CD4-positive, alpha-beta T cell (primary cell): ENCODE measurements at places on chromosomes 6 and 20.

DNA sequence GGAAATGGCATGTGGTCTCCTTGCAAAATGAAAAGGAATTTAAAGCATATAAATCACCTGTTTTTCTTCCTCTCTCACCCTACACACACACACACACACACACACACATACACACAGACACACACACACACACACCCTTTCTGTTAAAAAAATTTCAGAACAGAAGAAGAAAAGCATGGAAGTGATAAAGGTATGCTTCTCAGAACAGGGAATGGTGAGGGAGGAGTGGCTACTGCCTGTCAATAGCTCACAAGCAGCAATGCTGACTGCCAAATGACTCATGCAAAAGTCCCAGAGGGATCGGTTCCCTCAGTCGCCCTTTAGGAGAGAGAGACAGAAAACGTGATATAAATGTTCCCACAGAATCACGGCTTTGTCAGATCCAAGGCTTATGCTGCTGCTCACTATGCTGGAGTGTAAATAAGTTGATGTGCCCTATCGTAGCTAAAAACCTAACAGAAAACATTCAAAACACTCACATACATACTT lies 102.6 kb downstream of the IBTK start:
- DNase-seq: no peak

DNA sequence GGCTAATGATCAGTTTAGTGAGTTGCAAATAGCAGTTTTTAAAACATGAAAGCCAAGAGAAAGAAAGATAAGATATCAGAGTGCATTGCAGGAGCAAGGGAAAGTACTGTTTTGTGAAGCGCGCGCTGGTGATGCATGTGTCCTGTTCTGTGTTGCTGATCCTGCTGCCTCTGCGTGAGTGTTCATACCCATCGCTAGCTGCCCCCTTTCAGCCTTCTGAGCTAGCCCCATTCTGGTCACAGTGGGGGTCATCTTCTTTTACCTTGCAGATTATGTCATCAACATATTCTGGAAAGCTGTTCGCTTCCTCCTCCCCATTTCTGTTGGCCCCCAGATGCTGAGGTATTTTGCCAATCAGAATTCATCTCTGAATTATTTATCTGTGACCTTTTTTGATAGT lies 1.9 kb downstream of the MRAP2 start:
- DNase-seq: no peak

- no peak for DNase-seq
Measured at GRCh38 chr6:74066168-74066871, 370.3 kb downstream of the CD109 start.

GRCh38 chr6:106072501-106073090 lies 13.5 kb upstream of the PRDM1 start:
- DNase-seq: no peak

DNA sequence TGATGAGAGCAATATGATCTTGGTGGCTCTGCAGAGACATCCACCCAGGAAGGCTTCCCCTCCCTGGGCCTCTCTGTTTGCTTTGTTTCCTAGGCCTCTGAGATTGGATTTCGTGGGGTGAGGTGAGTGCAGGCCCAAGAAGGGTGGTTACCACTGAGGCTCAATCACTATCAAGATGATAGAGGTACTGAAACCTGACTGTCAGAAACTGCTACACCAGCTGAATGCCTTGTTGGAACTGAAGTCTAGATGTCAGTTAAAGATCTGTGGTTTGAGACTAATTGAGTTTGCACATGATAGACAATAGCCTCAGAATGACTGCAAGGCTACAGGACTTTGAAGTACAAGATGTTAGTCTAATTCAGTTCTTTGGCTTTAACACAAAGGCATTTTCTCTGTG lies 15.2 kb downstream of the VNN1 start:
- DNase-seq: no peak

DNA sequence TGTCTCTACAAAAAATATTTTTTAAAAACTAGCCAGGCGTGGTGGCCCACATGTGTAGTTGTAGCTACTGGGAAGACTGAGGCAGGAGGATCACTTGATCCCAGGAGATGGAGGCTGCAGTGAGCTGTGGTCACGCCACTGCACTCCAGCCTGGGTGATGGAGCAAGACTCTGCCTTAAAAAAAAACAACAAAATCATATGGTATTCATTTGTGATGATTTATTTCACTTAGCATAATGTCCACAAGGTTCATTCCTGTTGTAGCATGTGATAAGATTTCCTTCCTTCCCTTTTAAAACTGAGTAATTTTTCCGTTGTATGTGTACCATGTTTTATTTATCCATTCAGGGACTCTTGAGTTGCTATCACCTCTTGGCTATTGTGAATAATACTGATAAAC lies 26.2 kb downstream of the TMEM170B start:
- no peak for DNase-seq

GRCh38 chr20:38863024-38863851 lies 57.7 kb downstream of the PPP1R16B start:
- no peak for DNase-seq

GRCh38 chr6:140180306-140180705 lies 805.9 kb upstream of the CITED2 start:
- DNase-seq: no peak

- no peak for DNase-seq
Measured at GRCh38 chr6:108755257-108756240, 92.7 kb upstream of the ARMC2 start.

DNA sequence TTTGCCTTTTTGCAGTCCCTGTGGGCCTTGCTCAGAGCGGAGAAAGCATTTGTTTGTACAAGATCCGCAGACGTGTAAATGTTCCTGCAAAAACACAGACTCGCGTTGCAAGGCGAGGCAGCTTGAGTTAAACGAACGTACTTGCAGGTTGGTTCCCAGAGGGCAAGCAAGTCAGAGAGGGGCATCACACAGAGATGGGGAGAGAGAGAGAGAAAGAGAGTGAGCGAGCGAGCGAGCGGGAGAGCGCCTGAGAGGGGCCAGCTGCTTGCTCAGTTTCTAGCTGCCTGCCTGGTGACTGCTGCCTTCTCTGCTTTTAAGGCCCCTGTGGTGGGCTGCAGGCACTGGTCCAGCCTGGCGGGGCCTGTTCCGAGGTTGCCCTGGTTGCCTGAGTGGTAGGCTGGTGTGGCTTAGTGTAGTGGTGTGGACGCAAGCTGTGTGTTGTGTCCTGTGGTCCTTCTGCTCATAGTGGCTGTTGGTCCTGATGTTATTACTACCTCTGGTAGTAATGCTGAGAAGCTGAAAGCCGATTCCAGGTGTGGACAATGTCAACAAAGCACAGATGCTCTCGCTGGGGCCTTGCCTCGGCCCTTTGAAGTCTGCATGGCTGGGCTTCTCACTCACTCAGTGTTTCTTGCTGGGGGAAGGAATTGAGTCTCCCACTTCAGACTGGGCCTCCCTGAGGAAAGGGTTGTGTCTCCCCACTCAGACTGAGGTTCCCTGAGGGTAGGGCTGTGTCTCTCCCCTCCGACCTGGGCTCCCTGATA lies 12.1 kb downstream of the VEGFA start:
- DNase-seq: no peak

- no peak for DNase-seq
Measured at GRCh38 chr6:12149944-12150510, 137.9 kb downstream of the HIVEP1 start.

GRCh38 chr20:51661609-51662178 lies 106.5 kb downstream of the ATP9A start:
- no peak for DNase-seq

- DNase-seq: no peak
Measured at GRCh38 chr6:39003072-39003471, 45.5 kb upstream of the GLP1R start.
